NCI-H2107 (cell line): ENCODE measurements at places on chromosomes 7 and 10.

DNA sequence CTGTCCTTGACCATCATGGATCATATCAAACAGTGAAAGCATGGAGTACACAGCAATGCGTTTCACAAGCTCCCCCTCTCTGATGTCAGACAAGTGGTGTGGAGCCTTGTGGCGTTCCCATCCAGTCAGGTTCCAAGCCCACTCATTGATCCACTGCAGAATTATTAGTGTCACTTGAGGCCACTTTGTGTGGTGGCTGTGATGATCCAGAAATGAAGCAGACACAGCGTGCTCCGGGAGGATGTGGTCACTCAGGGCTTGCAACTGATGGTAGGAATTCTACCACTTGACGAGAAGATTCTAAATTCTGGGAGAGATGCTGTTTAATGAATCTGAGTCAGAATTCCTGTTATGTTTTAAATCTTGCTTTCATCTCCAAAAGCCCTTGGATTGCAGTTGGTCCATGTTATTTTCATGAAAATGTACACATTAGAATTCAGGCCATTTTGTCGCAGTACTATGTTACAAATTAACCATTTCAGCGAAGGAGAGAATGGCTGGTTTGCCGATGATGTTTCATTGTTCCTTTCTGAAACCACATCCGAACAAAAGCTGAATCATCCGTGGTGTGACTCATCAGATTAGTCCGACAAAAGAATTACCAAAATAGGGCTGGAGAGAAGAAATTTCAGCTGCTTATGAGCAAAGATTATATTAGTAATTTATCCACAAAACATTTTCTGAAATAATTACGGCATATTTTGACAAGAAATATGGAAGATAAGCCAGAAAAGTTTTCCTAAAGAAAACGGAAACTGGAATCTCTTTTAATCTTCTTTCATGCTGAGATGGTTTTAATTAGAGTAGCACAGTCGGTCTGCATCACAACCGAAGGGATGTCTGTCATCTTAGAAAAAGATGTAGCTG is 48.1 kb downstream of the INSYN2A start:
- DNase-seq, result no peak

DNA sequence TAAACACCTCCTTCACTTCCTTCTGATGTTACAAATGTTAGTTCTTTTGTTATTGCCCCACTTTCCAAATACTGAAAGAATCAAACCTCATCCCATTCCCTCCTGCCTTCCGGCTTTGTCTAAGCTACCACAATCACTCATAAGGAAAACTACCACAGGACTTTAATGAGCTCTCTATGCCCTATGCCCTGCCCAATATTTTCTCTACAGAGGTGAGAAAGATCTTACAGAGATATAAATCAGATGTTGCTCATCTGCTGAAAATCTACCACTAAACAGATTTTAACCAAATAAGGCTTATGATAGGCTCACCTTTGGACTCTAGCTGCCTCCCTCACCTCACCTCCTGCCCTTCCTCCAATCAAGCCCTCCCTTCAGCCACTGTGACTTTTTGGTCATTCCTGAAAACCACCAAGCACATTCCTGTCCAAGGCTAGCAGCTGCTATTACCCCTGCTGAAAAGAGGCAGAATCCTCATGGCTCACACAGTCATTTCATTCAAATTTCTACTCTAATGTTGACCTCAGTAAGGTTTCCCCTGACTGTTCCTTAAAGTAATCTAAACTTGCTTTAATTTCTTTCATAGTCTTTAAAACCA is 7.7 kb downstream of the ZNF33B start:
- DNase-seq, result no peak

DNA sequence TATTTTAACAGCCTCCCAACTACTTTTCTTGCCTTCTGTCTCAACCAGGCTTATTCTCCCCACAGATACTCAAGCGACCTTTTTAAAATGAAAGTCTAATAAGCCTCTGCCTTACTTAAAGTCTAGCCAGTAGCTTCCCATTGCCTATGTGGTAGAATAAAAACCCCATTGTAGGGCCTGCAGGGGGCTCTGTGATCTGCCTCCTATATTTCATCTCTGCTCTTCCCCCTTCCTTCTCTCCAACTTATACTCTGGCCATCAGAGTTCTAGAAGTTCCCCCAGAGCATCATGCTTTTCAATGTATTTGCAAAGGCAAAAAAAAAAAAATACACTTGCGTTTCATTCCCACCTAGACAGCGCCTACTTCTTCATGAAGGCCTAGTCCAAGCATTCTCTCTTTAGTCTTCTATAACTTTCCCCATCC is 167.7 kb upstream of the ADO start:
- DNase-seq, result no peak

DNA sequence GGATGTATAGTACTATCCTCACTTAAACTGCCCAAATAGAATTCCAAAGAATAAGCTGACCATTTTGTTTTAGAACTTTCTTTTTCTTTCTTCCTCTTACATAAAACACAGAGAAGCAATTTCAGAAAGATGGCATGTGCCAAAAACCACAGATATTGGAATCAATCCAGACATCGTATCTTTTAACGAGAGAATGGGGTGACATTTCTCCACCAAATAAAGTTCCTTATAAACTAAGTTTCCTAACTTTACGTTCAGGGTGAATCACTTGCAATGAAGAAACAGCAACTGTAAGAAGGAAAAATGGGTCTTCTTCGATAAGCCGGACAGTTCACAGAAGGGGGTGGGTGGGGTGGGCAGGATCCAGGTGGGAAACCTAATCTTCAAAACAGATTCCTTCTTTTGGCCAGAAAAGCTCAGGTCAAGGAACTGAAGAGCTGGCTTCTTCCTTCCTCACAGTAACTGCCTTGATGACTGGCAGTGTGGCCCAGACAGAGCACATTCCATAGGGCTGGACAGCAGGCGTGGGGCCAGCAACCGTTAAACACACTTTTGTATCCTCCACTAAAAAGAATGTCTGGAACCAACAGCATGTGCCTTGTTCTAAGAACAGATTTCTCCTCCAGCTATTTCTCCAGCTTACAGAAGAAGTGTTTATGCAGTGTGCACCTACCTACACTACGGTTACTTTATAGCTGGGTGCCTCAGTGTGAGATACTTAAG is 31.5 kb downstream of the CREB3L2 start:
- DNase-seq, result no peak

DNA sequence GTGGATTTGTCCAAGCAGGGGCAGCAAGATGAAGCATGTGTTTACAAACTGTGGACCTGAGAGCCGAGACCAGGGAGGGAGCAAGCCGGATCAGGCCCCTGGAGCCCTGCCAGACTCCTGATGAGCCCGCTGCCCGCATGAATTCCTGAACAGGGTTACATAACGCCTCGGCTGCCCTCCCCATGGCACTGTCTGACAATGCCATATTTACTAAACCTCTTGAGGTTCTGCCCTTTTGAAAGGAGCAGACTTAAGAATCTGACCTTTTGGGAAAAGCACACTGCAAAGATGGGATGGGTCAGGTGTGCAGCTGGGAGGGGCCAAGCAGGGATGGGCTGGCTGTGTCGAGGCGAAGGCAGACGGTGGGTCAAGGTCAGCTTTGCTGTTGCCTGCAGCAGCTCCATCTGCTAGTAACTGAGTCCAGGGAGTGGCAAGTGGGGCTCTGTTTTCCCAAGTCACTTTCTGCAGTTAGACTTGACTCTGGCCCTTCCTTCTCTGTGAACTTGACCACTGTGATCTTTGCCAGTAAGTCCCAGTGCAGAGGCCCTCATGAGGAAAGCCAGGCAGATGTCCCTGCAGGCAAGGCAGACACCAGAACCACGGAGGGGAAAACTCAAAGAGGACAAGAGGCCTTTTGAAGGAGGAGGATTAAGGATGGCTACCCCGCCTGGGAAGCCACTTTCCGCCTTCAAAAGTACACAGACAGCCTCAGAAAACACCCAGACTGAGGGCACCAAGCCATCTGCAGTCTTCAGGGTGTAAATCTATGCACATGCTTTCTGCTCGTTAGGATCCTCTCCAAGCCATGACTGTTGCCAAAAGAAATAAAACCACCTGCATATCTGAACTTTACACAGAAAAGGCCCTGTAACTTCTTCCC is 175.8 kb downstream of the TNS3 start:
- no peak for DNase-seq

DNA sequence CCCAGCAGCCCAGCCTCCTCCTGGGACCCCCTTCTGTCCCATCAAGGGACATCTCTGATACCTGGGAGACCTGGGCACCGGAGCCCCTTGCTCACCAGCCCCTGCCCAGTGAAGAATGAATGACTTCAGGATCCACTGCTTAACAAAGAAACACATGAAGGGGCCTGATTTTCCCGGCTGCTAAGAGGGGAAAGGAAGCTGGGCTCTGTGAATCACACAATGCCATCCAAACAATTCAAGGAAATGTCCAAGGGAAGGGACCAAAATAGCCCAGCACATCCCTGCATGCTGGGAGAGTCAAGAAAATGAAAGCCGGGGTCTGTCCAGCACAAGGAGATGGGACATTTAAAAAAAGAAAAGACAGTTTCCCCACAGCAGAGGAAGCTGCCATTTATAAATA is 128.7 kb upstream of the JCAD start:
- DNase-seq, result no peak

DNA sequence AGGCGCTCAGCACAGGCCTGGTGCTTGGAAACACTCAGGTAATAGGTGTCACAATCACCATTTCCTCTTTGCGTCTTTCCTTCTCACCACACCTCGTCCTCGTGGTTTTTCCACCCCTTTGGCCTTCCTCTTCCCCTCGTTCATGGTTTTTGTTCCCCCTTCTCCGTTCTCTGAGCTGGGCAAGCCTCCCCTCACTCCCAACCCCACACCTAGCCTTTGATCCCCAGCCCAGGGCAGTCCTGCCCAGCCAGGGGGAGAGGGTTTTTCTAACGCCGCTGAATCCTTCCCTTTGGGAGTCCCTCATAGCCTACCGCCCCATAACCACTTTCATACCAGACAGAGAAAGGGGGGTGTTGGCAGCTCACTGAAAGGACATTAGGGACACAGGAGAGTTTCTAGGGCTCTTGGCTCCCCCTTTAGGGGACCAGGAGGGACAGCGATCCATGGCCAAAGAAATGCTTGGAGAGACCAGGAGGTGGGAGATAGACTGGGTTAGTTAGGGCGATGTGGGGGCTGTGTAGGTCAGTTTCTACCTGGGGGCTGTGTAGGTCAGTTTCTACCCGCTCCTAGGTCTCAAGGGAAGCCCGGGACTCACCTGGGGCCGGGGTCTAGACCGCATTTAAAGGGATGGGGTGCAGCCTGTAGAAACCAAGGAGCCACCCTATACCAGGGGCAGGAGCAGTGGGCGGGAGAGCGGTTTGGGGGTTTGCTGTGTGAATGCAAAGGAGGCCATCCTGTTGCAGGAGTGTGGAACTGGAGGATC is 1.4 kb downstream of the EPHB4 start:
- no peak for DNase-seq

DNA sequence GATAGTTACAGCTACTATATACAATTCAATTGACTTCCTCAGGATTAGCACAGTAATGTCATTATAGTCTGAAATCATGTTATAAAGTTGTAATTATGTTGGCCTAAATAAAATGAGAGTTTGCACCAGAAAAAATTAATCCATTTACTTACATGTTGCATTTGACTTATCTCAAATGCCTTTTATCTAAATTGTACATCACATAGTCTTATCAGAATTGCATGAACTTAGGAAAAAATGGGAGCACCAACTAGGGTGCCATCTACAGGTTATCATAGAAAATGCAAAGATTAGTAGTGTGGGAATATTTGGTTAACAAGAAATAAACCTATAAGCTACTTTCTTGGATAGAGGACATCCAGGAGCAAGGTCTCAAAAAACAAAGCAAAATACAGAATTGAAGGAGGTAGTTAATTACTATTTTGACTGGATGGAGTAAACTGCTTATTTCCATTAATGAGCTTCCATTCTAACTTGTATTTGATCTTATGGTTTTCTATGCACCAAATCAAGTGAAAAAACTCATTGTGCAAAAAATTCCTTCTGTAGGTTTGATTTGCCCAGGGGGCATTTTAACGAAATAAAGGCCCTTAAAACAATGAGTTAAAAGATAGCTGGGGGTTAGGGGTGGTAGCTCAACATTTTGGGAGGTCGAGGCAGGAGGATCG is 60.0 kb upstream of the ORC5 start:
- DNase-seq, result no peak

- no peak for DNase-seq
Observed at GRCh38 chr10:26474026-26474425, 35.9 kb downstream of the APBB1IP start.

- DNase-seq, result peak; percentile 86
Observed at GRCh38 chr7:7681191-7681935, 37.0 kb downstream of the RPA3 start.

GRCh38 chr10:78065611-78066010 is 31.9 kb downstream of the RPS24 start:
- no peak for DNase-seq

GRCh38 chr10:6530966-6531365 is 49.1 kb downstream of the PRKCQ start:
- no peak for DNase-seq
